ENCODE measurements at places on chromosomes 7 and 10.

DNA sequence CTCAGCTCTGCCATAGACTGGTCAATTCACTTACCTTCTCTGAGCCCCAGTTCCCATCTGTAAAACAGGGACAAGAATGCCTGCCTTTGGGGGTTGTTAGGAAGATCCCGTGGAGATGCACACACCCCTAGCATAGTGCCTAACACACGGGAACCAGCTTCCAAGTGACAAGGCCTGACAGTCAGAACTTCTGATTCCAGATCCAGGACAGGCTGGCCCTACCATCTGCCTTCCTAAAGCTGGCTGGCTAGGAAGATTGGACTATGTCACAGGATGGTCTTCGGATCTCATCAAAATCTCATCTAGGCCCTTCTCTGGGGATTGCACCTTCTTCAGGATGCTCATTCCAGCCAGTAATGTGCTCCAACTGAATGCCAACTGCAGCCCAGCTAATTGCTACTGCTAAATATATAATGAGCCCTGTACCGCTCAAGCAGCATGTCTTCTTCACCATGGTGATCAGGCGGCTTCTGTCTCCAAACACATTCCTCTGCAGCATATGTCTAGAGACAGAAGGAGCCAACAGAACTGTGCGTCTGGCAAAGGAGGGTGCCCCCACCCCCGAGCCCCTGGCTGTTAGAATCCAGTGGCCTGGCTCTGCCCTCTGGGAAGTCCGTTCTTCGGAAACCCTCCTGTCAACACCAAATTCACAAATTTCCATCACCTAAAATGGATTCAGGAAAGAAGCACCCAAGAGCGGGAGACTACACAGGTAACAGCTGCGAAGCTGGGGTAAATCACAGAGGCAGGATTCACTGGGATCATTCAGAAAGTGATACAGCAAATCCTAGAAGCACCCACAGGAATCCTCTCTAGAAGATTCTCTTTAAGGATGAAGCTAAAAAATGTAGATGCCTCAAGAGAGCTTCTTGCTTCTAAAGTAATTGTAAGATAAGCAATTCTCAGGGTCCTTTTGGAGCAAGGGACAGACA lies 142.1 kb upstream of the EEPD1 start:
- DNase-seq = no peak

DNA sequence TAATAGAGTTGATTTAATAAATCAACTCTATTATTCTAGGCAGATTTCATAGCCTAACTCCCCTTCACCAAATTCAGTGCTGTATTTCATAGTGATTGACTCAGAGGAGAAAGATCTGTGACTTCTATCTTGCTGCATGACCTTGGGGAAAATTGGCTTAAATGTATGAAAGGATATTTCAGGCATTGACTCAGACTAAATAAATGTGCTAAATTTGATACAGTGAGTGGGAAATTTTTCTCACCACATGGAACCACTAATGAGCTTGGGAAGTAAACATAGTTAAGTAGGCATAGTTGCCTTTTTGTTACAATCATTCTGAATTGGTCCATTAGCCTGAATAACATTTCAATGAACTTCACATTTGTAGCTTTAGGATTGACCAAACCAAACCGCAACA lies 89.0 kb upstream of the PRPS1L1 start:
- DNase-seq = no peak

DNA sequence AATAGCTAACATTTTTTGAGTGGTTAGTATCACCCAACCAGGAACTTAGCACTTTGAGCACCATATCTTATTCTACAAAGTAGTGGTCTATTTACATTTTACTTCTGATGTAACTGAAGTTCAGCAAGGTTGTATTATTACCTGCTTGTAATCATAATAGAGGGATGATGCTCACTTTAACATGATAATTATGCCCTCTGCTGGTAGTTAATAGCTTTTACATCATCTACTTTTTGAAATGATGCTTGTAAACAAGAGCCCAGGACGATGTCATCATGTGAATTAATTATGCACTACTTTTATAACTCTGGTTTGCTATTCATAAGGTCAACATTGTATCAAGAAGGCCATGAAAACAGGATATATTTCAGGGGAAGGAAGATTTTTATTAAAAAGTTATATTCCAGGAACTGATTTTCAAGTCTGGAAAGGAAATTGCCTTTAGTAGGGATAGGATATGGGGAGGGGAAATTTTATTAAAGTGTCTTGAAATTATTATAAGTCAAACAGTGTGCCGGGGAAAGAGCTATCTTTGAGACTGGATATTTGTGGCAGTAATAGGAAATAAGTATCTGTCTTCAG lies 80.3 kb upstream of the SCIN start:
- DNase-seq = peak; percentile 71

DNA sequence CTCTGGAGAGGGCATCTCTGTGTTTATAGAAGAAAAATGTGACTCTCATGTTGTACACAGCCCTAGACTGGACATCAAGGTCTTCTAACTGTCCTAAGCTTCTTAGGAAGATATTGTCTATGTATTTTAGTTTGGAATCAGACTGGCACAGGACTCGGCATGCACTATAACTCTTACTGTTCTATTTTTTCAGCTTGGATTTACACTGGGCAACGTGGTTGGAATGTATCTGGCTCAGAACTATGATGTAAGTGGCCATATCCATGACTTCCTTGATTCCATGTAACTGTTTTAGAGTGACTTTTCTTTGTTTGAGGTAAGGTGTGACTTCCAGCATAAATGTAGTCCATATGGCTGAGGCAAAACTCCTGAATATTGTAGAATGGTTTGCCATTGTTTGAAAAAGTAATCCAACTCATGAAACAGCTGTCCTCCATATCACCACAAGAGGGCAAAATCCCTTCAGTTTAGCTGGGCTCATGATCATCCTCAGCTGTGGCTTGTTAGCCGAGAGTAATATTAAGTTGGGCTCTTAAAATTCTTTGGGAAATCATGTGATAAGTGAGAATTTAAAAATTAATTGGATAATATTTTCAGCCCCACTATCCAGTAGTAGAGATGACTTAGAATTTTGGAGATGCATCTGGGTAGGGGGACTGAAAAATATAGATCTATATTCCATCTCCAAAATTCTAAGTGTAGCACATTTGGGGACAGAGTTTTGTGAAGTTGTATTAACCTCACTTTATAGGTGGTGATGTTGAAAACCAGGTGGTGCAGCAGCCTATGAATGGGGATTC lies 10.4 kb downstream of the STMP1 start:
- peak; percentile 73 for DNase-seq

GRCh38 chr10:3412646-3413045 lies 240.1 kb upstream of the PITRM1 start:
- DNase-seq = no peak

DNA sequence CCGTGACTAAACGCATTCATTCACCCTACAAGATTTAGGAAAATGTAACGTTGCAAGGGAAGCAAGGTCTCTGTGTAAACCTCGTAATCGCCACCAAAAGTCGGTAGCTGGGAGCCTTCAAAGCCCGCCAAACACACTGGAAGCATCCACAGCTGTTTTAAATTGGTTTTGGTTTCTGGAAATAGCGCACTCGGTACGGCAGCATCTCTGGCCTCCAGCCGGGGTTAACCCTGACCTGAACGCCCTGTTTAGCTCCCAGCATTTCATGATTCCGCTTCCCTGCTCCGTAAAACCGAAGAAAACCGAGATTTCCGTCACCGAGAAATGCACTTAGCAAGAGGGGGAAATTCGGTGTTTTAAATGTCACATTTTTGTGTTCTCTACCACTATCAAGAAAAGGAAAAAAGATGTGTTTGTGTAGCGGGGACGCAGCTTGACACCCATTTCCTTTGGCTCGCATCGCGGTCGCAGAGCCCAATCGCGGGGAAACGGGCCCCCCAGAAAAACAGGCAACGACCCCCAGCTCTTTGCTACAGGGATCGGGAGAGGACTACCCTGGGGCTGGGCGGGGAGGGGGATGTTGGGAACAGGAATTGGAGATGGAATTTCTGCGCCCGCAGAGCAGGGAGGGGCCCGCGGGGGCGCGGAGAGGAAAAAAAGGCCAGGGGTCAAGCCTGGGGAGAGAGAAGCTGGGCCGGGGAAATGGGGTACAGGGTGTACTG lies 646 bp downstream of the SGCE start:
- DNase-seq = no peak

DNA sequence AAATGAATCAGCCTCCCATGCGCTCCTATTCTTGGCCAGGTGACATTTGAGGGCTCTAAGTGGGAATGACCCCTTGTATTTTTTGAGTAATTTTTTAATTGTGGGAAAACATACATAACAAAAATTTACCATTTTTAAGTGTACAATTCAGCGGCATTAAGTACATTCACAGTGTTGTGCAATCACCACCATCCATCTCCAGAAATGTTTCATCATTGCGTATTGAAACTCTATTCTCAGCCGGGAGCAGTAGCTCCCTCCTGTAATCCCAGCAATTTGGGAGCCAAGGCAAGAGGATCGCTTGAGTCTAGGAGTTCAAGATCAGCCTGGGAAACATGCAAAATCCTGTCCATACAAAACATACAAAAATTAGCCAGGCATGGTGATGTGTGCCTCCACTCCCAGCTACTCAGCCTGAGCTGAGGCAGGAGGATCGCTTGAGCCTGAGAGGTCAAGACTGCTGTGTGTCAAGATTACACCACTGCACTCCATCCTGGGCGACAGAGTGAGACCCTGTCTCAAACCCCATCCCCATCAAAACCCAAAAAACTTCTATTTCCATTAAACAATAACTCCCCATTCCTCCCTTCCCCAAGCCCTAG lies 2.5 kb downstream of the ANTXRL start:
- no peak for DNase-seq

Measured in bronchial epithelial cell (primary cell).